Activated naive CD4-positive, alpha-beta T cell (primary cell): ENCODE measurements at places on chromosomes 5 and 9.

DNA sequence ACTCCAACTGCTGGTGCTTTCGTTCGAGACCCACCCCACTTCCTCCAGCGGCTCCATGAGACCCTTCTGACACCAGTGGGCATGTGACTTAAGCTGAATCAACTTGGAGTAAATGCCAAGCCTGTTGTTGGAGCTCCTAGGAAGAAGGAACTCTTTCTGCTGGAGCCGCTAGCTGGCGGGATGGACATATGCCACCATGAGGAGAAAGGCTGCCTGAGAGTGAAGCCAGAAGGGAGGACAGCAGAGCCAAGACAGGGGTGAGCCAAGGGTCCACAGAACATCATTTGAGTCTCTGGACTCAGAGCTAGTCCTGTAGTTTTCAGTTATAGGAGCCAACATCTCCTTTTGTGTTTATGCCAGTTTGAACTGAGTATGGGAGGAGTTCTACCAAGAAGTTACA, 35.9 kb downstream of the ANXA6 start:
- DNase-seq, result no peak

GRCh38 chr5:147203213-147203612, 31.6 kb upstream of the STK32A start:
- DNase-seq, result no peak

- no peak for DNase-seq
Observed at GRCh38 chr5:129133553-129133952, 39.0 kb downstream of the ISOC1 start.

DNA sequence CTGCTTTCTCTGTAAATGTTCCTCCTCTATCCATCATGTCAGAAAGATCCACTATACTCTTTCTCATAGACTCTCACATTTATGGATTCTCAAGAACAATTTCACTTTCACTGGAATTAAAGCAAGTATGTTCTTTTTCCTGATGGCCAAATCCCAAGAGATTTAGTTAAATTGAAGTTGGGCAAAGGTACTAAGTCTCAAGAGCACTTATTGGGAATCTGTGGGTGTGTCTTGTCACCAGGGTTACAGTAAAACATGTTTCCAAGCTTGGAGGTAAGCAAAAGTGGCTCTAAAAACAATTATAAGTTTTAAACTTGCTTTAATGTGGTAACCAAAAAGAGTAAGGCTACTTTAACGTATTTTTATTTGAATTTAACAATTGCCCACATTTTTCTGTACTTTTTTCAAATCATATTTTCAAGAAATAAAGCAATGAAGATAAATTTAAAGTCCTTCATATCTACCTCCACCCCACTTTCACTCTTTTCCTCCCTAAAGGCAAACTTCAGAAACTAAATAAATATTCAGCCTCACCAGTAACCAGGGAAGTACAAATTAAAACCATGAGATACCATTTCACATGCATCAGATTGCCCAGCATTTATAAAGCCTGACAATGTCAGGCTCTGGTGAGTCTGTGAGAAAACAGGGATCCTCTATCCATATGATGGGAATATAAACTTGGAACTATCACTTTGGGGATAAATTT, 387.4 kb downstream of the CETN3 start:
- DNase-seq, result no peak

- no peak for DNase-seq
Observed at GRCh38 chr5:179617930-179618329, 5.5 kb downstream of the HNRNPH1 start.

GRCh38 chr5:77325921-77326541, 115.6 kb downstream of the PDE8B start:
- DNase-seq, result no peak

DNA sequence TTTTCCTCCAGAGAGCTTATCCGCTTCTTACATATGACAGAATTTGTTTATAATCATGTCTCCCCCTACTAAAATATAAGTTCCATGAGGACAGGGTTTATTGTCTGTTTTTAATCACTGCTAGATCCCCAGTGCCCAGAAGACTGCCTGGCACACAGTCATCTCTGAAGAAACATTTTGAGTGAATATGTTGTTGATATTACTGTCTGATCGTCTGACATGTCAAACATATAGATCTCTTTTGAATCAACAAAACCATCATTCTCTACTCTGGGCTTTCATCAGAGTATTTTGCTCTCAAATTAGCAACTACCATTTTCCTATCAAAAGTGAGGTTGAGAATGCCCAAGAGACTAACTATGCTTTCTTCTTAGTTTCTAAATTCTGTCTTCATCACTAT, 67.3 kb upstream of the SHISAL2B start:
- DNase-seq, result no peak

GRCh38 chr5:80763211-80763610, 108.4 kb upstream of the DHFR start:
- no peak for DNase-seq

DNA sequence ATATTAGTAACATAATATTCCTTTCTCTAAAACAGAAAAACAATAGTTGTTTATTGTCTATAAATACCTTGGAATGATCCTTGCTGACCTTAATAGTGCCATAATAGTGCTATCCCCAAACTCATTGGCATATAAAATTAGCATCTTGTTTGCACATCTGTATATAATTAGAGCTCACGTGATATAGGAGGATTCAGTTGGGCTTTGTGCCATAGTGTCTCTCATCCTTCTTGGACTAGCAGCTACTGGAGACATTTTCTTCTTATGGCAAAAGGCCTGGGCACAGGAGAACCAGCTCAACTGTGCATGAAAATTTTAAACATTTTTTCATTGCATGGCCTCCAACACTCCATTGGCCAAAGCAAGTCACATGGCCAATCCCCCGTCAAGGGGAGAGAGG, 342.5 kb downstream of the SPATA31D1 start:
- DNase-seq, result no peak

- DNase-seq, result no peak
Observed at GRCh38 chr9:22529426-22530199, 83.0 kb downstream of the DMRTA1 start.

DNA sequence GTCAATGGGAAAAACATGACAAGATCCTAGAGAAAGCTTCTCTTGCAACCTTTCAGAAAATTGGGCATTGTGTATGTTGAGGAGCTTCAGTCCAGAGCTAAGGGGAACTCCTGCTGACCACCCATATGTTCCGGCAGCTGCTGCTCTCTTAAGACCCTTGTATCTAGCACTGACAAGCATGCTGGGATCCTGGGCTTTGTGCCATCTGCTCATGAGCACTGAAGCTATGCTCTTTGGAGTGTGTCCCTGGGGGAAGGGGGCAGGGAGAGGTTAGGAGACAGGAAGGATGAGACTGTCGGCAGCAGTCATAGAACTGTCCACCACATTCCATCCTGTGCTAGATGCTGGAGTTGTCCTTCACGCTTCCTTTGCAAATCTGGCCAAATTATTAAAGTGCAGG, 109.3 kb downstream of the JAKMIP2 start:
- no peak for DNase-seq

- no peak for DNase-seq
Observed at GRCh38 chr9:76257311-76257710, 136.9 kb downstream of the RFK start.

- DNase-seq, result no peak
Observed at GRCh38 chr5:131481569-131481968, 153.5 kb downstream of the RAPGEF6 start.

GRCh38 chr9:33620738-33621439, 96.8 kb downstream of the ANKRD18B start:
- no peak for DNase-seq

GRCh38 chr5:17204133-17204489, 13.3 kb upstream of the BASP1 start:
- DNase-seq, result no peak

- DNase-seq, result no peak
Observed at GRCh38 chr9:116049456-116049855, 104.1 kb upstream of the PAPPA start.

DNA sequence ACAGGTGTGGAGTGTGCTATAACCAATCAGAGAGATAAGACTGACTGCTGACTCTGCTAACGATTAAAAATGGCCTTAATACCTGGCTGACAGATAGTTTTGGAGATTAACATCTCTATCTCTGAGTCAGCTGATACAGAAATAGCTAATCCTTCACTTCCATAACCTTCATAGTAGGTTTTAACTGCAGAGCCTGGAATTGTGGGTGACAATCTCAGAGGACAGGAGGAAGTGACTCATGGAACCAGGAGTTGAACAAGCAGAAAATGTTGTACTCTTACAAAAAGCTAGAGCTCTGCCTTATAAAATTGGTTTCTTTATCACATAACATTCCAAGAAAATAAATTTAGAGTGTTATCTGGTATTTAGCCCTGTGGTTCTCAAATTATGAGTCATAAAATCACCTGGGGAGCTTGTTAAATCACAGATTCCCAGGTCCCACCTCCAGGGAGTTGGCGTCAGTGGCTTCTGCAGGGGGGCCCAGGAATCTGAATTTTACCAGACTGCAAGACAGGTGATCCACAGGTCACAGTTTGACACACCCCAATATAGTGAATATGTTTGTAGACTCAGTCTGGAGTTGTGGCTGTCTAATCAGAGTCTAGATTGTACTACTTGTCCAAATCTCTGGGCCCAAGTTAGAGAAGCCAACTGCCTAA, 44.4 kb upstream of the AFAP1L1 start:
- DNase-seq, result no peak

GRCh38 chr5:80915716-80916115, 44.4 kb upstream of the RASGRF2 start:
- DNase-seq, result no peak

- DNase-seq, result no peak
Observed at GRCh38 chr9:99606957-99607356, 214.7 kb upstream of the NR4A3 start.

- DNase-seq, result no peak
Observed at GRCh38 chr5:155082401-155082800, 68.8 kb downstream of the KIF4B start.

DNA sequence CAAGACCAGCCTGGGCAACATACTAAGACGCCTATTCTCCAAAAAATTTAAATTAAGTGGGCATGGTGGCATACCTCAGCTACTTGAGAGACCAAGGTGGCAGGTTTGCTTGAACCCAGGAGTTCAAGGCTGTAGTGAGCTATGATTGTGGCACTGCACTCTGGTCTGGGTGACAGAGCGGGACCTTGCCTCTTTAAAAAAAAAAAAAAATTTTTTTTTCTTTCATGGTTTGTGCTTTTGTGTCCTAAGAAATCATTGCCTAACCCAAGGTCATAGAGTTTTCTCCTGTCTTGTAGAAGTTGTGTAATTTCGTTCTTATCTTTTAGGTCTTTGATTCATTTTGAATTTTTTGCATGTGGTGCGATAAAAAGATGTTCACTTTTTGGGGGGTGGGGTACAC, 12.3 kb downstream of the GPBP1 start:
- no peak for DNase-seq

- no peak for DNase-seq
Observed at GRCh38 chr5:164597293-164597900, 1092.0 kb downstream of the MAT2B start.

DNA sequence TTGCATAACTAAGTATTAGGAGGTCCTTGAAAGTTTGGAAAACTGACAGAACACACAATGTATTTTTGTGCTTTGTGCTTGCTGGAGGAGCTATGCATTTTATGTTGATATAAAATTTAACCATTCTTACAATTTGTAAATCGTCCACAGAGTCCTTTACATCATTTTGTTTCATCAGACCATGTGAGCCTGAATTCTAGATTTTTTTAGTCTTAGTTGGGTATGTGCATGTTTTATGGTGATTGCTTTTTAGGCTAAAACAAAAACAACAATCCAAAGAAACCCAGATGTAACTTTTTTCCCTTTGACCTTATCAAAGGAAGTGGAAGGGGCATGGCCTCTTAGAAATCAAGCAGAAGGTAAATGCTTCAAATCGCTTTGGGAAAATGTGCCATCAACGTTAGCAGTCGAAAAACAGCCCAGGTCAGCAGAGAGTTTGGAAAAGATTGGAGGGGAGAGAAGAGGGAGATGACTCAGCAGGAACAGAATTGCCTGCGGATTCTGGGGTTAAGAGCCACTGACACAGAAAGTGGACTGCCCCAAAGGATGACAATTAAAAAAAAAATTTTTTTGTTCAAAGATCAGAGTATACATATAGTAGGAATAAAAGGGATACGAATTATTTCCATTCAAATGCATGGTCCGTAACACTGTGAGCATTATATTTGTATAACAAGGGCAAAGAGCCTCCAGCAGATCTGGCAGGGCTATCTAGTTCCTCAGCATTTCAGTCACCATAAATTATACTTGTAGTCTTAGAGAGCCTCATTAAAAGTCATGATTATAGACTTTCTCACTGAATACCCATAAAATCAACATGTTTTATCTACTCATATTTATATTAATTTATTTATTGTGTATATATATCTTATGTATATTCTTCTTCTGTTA, 253.5 kb upstream of the HAPLN1 start:
- DNase-seq, result no peak

DNA sequence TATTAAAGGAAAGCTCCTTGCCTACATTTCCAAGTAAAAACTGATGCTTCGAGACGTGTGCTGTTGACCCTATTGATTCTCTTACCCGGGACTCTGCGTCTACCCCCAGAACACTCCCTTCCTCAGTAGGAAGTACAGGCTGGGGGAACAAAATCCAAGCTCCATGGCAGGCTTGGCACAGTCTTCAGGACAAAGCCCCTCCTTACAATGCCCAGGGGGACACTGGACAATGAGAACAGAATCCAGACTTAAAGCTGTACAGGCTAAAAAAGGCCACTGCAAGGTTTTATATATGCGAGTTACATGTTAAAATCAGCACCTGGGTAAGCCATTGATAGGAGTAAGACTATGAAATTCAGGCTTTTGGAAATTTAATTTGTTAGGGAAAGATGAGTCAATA, 250.6 kb upstream of the DAPK1 start:
- no peak for DNase-seq

DNA sequence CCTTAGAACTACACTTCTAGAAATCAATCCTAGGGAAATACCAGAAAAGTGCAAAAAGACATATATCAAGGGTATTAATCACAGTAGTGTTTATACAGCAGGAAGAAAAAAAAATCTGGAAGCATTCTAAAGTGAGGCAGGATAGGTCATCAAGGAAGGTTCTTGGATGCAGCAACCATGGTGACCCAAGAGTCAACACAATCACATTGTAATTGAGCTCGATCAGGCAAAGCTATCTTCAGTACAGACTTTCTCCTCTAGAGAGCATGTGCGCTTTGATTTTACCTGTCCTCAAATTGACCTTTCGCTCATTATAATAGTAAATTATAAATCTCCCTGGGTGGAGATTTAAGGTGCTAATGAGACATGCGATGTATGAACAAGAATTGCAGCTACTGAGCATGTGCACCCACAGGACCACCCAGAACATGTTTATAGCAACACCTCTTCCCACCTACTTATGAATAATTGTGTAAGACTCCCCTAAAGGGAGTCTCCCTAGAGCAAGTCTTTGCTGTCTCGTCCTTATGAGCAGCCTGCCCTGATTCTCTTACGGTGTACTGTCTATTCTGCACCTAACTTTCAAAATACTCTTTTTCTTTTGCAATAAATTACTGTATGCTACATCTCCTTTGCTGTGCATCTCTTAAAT, 297.7 kb downstream of the ATPSCKMT start:
- DNase-seq, result no peak
